ENCODE measurements at places on chromosomes 16 and 17.
A peak's percentile ranks its signal among the peaks of the same experiment; 100 is the strongest.

DNA sequence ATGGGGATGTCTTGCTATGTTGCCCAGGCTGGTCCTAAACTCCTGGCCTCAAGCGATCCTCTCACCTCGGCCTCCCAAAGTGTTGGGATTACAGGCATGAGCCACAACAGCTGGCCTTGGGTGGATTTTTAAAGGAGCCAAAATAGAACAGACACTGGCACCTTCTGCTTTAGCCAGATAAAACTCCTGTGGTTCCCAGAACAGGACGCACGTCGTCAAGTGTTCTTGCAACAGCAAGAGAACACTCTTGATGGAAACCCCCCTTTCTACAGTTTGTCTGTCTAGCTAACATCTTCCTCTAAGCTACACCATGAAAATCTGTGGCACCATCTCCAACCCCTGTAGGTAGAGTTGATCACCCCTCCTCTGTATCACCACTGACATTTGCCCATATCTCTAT, 122.6 kb downstream of the NPIPB5 start:
- no peak for DNase-seq

GRCh38 chr17:14042411-14042810, 26.9 kb upstream of the COX10 start:
- DNase-seq = no peak

DNA sequence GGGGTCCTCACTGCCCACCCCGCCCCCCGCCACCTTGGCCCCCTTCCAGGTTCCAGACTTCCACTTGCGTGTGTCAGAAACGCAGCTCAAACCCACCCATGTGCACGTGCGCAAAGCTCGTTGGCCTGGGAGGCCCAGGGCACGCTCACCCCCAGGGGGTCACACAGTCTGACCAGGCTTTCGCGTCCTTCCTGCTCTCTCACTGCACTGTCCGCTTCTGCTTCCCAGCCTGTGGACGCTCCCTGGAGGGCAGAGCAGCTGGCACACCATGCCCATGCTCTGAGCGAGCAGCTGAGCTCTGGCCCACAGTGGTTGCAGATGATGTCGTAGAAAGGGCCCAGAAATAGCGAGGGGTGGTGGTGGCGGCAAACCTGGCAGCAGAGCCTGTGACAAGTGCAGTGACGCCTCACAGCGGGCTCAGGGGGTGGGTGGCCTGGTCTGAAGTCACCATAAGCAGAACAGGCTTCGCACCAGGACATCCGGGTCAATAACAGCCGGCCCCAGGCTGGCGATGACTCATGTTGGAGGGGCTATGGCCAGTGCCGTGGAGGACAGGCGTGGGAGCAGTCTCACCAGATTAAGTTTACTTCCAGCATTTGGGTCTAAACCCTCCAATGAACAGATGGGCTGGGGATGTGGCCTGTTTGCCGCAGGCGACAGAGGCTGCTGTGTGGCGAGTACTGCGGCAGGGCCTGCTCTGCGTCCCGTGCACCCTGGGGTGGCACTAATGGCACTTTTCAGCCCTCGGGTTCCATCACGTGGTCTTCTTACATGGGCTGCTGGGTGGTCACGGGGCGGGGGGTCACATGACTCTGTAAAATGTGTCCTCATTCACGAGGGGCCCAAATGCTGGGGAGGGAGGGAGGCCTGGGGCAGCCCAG, 49.0 kb downstream of the NT5M start:
- no peak for DNase-seq

DNA sequence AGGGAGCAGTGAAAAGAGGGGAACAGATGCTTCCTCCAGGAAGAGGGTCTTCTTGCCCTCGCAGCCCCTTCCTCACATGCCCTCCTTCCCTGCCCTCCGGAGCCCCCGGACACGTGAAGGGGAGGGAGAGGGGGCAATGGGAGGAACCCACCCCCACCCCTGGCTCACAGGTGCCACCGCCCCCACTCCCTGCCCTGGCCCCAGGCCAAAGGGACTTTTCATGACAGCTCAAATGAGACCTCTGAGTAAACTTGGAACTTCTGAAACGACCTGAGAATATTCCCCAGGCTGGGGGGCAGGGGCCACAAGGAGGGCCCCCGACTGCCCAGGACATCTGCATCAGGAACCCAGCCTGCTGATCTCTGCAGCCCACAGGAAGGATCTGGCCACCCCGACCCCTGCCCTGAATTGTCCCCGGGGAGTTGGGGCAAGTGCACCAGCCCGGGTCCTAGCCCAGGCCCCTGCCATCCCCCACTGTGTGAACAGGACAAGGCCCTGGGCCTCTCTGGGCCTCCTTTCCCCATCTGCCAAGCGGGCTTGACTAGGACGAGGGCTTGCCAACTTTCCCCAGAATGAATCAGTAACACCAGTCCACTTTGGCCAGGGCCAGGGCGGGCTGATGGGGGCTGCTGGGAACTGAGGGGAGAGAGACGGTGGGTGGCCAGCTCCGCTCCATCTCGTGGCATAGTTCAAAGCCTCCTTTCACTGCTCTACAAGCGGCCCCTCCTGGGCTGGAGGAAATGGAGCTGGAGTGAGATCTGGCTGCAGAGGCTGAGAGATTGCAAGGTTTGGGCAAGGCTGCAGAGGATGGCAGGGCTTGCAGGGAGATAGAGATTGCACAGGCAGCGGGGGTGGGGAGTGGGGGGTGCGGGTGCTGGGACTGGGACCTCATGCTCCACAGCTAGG, 3.8 kb downstream of the IL21R start:
- no peak for DNase-seq

DNA sequence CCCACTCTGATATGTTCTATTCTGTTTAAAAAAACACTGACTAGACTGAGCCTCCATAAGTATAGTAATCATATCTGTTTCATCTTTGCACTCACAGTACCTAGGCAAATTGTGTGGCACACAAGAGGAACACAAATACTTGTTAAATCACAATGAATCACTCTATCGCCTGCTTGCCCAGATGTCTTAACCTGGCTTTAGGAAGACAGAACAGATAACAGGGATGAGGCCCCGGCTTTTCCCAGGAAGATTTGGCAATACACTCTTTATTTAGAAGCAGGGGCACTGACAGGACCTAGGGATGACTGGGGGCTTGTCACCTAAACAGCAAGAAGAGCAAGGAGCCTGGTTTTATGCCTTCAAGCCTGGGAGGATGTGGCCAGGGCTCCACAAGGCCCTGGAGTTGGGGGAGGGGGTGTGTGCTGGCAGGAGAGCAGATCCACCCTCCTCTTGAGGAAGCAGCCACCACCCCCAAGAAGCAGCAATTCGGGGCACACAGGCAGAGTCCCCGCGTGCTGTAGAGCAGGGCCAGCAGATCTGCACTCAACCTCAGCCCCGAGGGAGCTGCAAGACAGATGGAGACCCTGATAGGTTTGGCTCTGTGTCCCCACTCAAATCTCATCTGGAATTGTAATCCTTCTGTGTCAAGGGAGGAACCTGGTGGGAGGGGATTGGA, 41.0 kb upstream of the KSR1 start:
- DNase-seq = peak; percentile 36

GRCh38 chr16:80824623-80825364, 20.4 kb upstream of the CDYL2 start:
- DNase-seq = peak; percentile 53

- no peak for DNase-seq
Measured at GRCh38 chr16:80850757-80851156, 46.4 kb upstream of the CDYL2 start.

- DNase-seq = no peak
Measured at GRCh38 chr17:2697611-2698162, 13.9 kb downstream of the CLUH start.

GRCh38 chr16:1963806-1964505, 670 bp downstream of the RPS2 start:
- no peak for DNase-seq

DNA sequence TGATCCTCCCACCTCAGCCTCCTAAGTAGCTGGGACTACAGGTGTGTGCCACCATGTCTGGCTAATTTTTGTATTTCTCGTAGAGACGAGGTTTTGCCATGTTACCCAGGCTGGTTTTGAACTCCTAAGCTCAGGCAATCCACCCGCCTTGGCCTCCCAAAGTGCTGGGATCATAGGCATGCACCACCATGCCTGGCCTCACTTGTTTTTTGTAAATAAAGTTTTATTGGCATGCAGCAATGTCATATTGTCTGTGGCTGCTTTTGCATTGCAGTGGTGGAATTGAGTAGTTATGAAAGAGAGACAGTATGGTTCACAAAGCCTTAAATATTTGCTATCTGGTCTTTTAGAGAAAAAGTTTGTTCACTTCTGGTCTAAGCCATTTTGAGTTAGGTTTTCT, 124.7 kb downstream of the PRKCA start:
- DNase-seq = no peak

DNA sequence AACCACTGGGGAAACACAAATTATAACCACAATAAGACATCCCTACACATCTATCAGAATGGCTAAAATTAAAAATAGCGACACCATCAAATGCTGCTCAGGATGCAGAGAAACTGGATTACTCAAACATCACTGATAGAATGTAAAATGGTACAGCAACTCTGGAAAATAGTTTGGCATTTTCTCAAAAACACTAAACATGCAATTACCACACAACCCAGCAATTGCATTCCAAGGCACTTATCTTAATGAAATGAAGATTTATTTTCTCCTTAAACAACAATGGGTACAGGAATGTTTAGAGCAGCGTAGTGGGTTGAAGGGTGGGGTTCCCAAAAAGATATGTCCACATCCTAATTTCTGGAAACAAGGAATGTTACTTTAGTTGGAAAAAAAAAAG, 309.0 kb upstream of the PMFBP1 start:
- DNase-seq = no peak

DNA sequence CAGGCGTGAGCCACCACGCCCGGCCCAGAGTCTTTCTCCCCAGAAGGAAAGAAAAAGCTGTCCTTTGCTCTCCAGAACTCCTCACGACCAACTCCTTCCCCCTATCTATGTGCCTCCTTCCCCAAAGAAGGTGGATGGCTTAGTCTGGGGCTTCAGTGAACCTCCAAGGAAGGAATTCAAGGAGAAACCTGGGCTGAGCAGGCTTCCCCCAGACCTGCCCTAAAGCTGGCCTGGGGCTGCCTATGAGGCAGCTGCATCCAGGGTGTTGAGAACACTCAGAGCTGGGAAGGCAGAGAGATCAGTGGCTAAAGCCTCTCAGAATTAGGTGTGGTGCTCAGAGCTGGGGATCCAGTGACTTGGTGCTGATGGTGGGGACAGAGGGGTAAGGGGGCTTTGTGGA, 3.8 kb downstream of the ACSF2 start:
- no peak for DNase-seq

- DNase-seq = no peak
Measured at GRCh38 chr16:65947951-65948350, 418.5 kb upstream of the CDH5 start.

DNA sequence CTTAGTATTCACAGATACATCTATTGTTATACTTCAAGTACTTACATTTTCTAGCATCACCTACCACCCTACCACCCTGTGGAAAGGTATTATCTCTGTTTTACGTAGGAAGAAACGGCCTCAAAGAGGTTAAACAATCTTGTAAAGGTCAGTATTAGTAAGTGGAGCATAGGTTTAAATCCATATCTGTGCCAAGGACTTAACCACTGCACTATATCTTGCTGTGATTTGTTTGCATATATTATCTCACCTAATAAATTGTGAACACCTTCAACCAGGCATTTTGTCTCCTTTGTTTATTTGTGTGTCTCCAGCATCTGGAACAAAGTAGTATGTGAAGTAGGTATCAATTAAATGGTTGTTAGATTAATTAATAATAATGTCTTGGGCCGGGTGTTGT, 27.3 kb downstream of the IGF2BP1 start:
- no peak for DNase-seq

DNA sequence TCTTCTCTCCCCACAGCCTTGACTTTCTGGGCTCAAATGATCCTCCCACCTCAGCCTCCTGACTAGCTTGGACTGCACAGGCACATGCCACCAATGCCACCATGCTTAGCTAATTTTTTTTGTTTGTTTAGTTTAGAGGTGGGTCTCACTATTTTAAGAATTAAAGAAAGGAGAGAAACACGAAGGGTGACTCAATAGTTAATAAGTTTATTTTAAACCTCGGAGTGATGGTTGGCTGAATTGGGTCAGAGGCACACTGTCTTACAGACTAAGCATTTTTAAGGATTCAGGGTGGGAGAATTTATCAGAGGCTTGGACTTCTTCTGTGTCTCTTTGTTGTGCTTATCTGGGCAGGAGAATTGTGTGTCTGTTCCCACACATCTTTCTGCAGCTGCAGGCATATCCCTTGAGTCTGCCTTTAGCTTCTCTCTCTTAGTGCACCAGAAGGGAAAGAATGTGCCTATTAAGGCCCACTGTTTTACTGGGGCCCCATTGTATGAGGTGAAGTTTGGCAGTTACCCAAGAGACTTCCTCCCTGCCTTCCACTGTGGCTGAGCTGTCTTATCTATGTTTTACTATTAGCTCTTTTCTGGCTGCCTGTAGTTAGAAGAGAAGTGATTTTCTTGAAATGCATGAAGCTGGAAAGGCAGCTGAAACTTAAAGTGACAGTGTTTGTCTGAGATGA, 2172.0 kb downstream of the TP53TG3F start:
- no peak for DNase-seq

DNA sequence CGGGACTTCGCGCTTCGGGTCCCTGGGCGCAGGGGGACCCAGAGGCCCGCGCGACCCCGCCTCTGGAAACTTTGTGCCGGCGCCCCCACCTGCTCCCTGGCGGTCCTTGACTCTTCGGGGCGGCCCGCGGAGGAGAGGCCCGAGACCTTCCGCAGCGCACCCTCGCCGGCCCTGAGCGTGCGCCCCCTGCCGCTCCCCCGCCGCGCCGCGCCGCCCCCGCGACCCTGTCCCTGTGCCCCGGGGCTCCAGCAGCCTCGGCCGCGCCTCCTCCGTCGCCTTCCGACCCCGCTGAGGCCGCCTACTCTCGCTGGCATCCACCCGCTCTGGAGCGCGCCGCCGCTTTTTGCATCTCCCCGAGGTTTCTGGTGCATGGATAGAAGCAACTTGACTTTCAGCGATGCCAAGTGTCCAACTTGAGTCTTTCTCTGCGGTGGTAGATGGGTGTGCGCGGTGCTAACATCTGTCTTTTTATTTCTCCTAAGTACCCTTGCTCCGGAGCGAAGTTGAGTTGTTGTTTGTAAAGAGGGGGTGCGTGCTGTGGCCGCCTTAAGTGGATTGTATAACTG, 414 bp downstream of the DUSP14 start:
- peak; percentile 45 for DNase-seq

DNA sequence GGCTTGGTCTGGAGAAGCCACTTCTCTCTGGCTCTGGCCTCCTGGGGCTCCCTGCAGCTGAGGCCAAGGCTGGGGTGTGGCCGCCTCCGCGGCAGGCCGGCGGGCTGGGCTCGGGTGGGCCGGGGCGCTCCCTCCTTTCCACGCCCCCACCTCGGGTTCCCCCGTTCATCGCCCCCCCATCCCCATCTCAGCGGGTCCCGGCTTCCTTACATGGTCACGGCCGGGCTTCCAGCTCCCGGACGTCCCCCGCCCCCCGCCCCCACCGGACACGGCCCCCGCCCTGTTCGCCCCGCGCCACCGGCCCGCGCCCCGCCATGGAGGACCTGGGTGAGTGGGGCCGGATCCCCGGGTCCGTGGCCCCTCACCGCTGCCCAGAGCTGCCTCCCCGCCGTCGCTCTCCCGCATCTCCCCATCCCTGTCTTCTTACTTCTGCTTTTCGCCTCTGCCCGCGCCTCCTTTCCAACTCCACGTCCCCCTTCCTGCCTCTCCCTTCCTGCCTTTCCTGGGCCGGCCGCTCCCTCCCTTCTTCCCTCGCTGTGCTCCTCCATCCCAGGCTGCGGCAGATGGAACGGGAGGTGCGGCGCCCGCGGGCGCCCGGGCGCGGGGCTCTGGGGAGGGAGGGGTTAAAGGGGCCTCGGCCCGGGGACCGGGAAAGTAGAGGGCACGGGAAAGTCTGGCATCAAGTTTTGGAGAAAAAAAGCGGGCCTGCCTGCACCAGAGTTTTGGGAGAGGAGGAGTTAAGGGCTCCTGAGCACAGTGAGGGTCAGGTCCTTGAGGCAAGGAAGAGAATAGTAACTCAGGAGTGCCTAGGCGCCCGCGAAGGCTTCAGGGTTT, at the start of gene TGFB1I1:
Gene TGFB1I1, plus strand, starts transcription at position 278 of the 834 bp plus-strand sequence. Its CDS starts 37 bp downstream, at position 315.
- DNase-seq = no peak

All from prostate gland (tissue), 2 donors.